ENCODE measurements at places on chromosomes 1 and 21.

- DNase-seq, result peak; percentile 33
Observed at GRCh38 chr1:223137455-223138085, 5.5 kb downstream of the TLR5 start.

GRCh38 chr1:66095190-66095589 is 302.5 kb downstream of the PDE4B start:
- no peak for DNase-seq

DNA sequence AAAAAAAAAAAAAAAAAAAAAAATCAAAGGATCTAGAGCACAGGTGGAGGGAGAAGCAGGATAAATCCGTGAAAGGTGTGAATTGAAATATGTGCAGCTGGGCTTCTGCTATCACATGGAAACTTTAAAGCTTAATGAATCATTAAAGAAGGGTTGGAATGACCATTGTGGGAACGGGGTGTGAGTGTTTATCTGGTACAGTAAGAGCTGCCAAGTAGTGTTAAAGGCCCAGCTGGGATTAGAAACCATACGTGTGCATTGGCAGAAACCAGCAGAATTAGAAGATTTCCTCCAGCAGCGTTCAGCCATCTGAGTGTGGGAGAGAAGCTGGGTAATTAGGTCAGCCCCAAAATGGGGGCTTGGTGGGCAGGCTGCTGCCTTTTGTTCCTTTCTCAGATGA is 13.5 kb downstream of the FALEC start:
- DNase-seq, result no peak

DNA sequence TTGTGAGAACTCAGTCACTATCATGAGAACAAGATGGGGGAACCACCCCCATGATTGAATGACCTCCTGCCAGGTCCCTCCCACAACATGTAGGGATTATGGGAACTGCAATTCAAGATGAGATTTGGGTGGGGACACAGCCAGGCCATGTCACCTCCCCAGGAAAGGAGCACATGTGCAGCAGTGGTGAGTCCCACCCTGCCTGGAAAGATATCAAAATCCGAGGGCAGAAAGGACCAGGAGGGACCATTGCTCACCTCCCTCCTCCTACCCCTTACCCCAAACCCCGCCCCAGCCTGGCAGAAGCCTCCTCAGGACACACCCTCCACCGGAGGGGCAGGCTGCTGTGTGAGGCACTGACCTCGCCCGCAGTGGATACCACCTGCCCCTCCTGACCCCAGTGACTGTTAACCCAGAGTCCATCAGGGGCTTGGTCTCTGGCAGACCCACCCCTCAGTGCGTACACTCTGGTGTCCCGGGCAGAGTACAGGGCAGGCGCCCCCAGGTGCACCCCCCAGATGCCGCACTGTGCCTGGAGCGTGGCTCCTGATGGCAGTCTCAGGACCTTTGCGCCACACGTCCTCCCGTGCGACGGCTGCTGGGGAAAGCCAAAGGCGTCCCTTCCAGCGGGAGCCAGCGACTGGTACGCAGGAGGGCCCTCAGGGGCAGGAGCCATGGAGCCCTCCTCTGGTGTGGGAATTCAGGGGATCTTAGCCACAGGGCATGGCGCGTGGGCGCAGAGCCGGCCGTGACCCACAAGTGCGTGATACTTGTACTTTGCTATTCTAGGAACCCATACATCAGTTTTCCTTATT is 20.9 kb downstream of the PDXK start:
- DNase-seq, result peak; percentile 39

DNA sequence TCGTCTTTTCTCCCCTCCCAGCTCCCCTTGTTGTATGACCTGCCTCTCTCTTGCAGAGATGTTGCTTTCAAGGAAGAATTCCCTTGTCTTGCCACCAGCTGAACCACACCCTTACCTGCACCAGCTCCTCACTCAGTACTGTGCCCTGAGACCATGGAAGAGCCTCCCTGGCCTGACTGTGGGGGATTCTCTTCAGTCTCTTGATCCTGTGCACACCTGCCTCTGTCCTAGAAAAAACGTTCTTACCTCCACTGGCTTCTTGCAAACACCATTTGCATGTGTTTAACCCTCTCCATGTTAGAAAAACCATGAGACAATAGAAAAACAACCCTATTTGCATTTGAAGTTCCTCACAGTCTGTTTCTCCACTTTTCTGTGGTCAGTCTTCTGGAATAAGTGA is 43.3 kb upstream of the FCRL4 start:
- no peak for DNase-seq

DNA sequence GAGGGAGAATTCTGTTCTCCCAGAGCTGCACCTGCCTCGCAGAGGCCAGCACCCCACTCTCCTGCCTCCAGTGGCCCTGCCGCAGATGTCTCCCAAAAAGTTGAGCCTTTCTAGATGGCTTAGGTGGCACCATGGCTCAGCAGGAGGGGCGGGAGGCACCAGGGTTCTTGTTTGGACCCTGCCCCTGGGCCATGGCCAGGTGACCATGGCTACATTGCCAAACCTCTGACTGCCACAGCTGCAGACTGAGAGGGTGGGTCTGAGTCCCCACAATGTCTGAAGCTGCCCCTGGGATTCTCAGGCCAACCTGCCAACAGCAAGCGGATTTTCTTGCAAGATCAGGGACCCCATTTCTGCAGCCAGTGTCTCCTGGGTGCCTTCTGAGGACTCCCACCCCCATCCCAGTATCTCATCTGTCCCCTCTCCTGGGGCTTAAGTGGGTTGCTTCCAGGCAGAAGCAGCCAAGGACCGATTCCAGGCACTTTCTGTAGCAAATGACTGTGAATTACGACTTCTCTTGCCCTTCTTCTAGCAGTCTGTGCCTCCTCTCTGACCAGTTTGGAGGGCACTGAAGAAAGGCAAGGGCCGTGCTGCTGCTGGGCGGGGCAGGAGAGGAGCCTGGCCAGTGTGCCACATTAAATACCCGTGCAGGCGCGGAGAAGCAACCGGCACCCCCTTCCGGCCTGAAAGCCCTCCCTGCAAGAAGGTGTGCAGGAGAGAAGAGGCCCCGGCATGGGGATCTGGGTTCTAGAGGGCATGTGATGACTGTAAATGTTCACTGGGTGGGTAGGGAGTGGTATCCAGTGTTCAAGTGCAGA is 22.5 kb downstream of the SESN2 start:
- no peak for DNase-seq

DNA sequence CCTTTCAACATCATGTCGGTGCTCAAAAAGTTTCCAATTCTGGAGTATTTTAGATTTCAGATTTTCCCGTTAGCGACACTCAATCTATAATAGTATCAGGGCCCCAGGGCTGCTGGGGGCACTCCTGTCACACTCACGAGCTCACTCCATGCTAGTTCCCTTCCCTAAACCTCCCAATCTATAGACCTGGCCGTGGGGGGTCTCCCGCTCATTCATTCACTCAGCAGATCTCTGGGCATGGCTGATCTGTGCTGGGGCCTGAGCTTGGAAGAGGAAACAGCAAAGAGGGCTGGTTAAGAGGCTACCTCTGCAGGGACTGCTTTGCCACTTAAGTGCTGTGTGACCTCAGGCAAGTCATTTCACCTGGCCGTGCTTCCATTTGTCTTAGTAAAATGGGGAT is 46.8 kb upstream of the LAPTM5 start:
- DNase-seq, result no peak

DNA sequence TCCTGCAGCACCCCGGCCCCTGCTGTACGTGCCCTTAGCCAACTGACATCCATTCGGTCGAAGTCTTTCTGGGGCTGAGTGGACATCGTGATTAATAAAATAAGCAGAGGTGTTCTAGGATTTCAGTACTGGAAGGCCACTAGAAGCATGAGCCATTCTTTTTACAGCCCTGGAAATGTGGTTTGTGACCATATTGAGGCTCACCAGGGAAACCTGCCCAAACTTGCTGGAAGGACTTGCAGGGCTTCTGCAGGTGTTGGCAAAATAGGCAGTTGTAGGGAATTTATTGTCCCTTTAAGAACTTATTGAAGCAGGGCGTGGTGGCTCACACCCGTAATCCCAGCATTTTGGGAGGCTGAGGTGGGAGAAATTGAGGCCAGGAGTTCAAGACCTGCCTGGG is 80.8 kb downstream of the DOP1B start:
- no peak for DNase-seq

DNA sequence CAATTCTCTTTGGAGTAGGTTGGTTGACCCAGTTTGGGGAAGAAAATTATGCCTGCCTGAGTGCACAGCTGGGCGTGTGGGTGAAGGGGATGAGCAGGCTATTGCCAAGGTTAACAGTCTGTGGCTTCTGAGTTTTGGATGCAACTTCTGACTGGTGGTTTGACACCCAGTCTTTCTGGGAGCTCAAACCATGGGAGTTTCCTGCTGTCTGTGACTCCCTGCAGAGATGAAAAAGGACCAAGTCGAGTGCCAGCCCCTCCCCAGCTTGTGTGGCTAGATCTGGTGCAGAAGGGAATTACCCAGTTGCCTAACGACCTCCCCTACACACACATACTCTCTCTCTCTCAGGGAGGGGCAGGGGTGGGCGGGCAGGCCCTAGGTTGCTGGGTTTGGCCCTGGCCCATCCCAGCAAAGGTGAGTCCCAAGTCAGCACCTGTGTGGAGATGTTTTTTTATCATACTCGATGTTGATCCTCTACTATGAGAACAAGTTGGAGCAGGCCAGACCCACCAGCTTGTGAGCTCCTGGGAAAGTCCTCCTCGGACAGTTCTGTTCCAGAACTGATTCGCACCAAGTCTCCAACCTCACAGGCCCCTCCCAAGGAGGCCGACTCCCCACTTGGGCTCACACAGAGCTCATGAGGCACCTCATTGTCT is 28.2 kb downstream of the PKP1 start:
- DNase-seq, result no peak

- DNase-seq, result no peak
Observed at GRCh38 chr1:51519865-51520699, 1.0 kb upstream of the EPS15 start.

- DNase-seq, result no peak
Observed at GRCh38 chr1:147579532-147579931, 38.2 kb downstream of the BCL9 start.

GRCh38 chr1:45493116-45493697 is 2.2 kb upstream of the TESK2 start:
- DNase-seq, result peak; percentile 62

DNA sequence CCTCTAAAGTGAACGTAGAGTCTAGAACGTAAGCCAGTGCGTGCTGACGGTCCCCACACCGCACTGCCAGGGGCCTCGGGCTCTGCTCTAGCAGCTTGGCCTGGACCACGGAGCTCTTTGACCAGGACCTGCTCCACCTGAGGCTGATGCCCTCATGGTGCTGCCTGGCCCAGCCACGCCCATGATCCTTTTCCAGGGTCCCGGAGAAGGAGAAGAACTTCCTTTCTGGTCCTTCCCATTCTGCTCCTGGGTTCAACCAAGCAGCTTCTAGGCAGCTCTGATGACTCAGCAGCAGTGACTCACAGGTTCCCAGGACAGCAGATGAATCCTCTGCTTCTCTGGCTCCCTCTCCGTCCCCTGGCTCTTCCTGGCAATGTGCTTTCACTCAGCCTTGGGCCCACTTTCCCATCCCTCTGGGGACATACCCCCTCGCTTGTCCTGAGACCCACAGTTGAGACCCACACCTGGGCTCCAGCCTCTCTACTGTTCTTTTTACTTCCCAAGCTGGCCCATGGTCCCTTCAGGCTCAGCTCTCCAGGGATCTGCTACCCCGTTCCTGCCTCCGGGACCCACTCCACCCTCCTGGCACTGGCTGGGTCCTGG is 246.3 kb upstream of the RAB4A start:
- no peak for DNase-seq

GRCh38 chr1:67226688-67227087 is 60.4 kb downstream of the IL23R start:
- DNase-seq, result no peak

DNA sequence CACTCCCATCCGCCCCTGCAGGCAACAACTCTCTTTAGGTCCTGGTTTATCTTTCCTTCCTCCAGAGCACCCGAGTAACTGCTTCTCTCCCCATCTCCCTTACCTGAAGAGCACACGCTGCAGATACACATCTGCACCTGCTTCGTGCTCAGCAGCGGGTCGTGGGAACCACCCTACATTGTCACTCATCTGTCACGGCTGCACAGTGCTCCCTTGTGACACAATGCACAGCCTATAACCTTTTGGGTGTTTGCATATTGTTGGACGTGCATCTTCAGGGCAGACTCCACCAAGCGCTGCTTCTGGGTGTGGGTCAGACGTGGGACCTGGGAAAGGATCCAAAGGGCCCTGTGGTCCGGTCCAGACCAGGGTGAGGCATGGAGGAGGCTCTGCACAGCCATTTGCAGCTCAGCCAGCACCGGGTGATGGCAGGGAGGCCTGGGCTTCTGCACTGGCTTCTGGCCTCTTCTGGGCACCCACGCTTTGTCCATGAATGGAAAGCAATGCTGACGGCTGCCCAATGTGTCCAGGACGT is 42.5 kb downstream of the WDR4 start:
- DNase-seq, result no peak

DNA sequence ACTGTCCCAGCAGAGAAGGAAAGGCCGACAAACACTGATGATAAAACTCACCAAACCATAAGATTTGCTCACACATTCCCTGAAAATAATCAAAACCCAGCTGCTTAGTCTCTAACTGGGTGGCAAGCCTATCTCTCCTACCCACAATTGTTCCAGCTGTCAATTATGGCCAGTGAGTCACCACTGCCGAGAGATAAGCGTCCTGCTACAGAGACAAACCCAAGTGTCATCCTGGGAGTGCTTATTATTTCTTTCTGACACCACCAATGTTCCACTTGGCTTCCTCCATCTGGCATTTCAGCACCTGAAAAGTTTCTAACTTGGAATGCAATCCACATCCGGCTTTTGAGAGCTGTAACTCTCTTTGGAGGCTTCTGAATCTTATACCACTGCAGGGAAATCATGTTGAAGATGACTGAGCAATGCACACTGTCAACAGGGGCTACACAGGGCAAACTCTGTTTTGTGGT is 51.5 kb upstream of the VAV3 start:
- no peak for DNase-seq

DNA sequence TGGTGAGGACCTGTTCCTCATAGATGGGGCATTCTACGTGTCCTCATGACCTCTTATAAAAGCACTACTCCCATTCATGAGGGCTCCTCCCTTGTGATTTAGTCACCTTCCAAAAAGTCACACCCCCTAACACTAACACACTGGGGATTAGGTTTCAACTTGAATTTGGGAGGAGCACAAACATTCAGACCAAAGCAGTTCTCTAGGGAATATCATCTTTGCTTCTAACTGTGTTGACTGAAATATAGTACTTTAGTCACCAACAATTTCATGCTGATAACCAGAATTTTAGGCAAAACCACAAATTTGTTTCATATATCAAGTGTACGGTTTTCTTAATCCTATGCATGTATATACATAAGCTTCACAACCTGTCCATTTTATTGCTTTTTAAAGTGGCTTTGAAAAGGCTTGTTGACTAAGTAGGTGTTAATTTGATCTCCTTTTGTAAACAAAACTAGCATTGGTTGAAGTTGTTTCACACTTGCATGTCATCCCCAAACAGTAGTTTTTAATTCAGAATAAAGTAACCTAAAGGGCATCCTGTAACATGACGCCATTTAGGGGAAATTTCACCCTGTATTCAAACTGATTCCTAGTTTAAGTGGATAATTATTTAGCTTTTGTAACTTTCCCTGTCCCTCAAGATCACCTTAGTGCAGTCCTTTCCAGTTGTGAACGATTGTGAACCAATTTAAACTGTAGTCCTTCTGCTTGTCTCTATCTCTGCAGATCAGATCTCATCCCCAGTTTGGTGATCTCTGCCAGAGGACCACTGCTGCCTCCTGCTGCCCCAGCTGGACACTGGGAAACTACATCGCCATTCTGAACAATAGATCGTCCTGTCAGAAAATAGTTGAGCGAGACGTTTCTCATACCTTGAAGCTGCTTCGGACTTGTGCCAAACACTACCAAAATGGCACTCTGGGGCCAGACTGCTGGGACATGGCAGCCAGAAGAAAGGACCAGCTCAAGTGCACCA is 141.1 kb downstream of the TLR5 start:
- DNase-seq, result no peak

Data from ovary (tissue), 10 donors.